ENCODE measurements at places on chromosomes 7 and 10.

- H3K4me3 ChIP-seq = no peak overlapping the region
- H3K4me1 ChIP-seq = peaks cover 2% of the 10 kb centered on the region
- H3K27me3 ChIP-seq = no peaks in the 10 kb centered on the region
- no peaks in the 10 kb centered on the region for H3K36me3 ChIP-seq
- DNase-seq = peak; percentile 9
These were observed 23.8 kb upstream of the GLCCI1 start for GRCh38 chr7:7944619-7945282.

GRCh38 chr7:94630855-94631254 is 25.1 kb downstream of the SGCE start:
- no peaks in the 10 kb centered on the region for H3K36me3 ChIP-seq
- H3K27ac ChIP-seq = no peak overlapping the region
- no peaks in the 10 kb centered on the region for H3K27me3 ChIP-seq
- H3K4me3 ChIP-seq = no peak overlapping the region
- no peaks in the 10 kb centered on the region for H3K4me1 ChIP-seq
- DNase-seq = no peak

DNA sequence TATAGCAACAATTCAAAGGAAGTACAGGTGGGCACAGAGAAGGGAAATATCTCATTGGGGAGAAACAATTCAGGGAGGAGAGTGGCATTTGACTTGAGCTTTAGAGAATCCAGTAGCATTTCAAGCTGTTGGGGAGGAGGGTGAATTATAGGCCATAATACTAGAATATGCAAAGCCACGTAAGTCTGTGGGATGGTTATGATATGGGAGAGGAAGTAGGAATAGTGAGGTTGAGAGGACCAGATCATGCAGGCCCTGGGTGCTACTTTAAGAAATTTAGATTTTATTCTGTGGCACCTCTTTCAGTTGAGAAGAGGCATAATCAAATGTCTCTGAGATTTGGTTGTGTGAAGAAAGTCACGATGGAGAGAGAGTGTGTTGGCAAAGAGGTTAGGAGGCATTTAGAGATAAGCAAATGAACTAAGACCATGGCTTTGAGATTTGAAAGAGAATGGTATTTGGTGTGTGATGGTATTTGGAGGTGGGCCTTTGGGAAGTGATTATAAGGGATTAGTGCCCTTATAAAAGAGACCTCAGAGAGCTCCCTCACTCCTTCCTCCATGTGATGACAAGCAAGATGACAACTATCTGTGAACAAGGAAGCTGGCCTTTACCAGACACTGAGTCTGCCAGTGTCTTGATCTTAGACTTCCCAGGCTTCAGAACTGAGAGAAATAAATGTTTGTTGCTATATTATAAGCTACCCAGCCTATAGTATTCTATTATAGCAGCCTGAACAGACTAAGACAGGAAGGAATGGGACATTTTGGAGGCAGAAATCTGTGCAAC is 15.1 kb downstream of the ADD3 start:
- peak; percentile 74 for DNase-seq
- H3K27me3 ChIP-seq = no peaks in the 10 kb centered on the region
- H3K36me3 ChIP-seq = no peaks in the 10 kb centered on the region
- no peak overlapping the region for H3K27ac ChIP-seq
- peaks cover 8% of the 10 kb centered on the region for H3K4me1 ChIP-seq

- no peaks in the 10 kb centered on the region for H3K36me3 ChIP-seq
- H3K27me3 ChIP-seq = no peaks in the 10 kb centered on the region
These were observed 120.3 kb downstream of the NRG3 start for GRCh38 chr10:81995254-81995653.

DNA sequence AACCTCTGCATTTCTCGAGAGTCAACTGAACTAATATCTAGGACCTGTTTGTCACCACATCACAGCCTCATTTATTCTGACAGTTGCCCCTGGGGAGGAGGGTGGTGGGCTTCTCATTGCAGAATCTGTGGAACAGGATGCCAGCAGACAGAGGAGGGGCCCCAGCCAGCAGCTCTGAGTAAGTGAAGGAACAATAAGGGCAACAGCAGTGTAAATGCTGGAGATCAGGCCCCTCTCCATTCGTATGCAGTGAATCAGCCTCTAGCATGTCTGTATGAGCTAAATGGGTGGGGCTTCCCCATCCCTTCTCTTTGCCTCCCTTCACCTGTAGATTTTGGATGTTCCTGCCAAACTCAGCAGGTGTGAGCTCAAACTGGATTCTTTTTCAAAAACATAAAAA is 7.7 kb upstream of the CPVL start:
- no peak overlapping the region for H3K4me3 ChIP-seq
- no peaks in the 10 kb centered on the region for H3K36me3 ChIP-seq
- no peak overlapping the region for H3K27ac ChIP-seq
- no peak for DNase-seq
- H3K27me3 ChIP-seq = no peaks in the 10 kb centered on the region

DNA sequence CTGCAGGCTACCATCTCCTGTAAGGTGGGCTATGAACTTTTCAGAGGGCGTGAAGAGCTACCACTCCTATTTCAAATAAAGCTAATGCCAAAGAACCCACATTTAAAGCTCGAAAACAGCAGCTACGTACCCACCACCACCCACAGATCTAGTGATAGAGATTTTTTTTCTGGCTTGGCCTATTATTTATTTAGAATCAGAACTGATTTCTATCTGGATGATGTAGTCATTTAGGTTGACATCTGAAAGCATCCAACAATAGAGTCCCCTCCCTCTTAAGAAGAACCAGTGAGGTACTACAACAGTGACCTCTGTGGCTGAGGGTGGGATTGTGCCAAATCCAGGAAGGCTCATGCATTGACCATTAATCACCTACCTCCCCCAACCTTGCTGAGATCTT is 113.8 kb upstream of the ADO start:
- no peak overlapping the region for H3K27ac ChIP-seq
- H3K4me1 ChIP-seq = peaks cover 4% of the 10 kb centered on the region
- peak; percentile 80 for DNase-seq

DNA sequence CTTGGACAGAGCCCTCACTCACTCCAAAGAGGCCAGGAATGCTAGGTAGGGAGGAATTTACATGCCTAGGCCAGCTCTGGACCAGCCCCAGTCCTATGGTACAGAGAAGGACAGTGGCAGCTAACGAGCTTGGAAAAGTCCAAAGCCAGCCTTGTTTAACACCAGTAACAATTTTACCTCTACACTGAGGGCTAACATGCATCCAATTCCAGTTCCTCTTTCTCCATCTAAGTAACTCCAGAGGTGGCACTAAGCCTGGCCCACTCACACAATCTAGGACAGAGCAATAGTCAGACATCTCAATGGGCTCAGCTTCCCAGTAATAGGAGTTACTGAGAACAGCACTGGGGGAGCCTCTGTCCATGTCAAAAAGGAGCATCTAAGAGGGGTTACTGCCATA is 5.7 kb upstream of the LCOR start:
- H3K36me3 ChIP-seq = no peaks in the 10 kb centered on the region
- H3K27me3 ChIP-seq = no peaks in the 10 kb centered on the region
- DNase-seq = no peak
- no peaks in the 10 kb centered on the region for H3K4me1 ChIP-seq

GRCh38 chr7:958221-959200 is 4.0 kb upstream of the ADAP1 start:
- H3K36me3 ChIP-seq = no peaks in the 10 kb centered on the region
- no peak for DNase-seq
- no peak overlapping the region for H3K4me3 ChIP-seq
- no peaks in the 10 kb centered on the region for H3K4me1 ChIP-seq
- peaks cover 3% of the 10 kb centered on the region for H3K27me3 ChIP-seq

- no peaks in the 10 kb centered on the region for H3K36me3 ChIP-seq
- DNase-seq = peak; percentile 22
- H3K4me3 ChIP-seq = no peak overlapping the region
These were observed 29.3 kb upstream of the CCL24 start for GRCh38 chr7:75842836-75843446.

DNA sequence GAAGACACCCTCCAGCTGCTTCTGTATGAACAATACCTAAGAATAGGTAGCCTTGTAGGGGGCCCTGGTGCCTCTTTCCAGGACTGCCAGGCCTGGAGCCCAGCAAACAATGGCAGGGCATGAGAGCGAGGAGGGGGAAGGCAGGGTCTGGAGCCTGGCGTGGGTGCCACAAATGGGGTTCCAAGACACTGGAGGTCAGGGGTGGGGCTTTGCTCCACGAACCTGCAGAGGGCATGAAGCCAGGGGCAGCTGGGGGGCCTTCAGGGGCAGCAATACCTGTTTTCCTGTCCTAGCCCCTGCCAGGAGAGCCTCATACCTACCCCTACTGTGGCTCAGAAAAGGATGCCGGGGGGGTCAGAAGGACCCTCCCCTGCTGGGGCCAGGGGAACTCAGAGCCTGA is 61.6 kb downstream of the SLC29A4 start:
- peaks cover 2% of the 10 kb centered on the region for H3K36me3 ChIP-seq
- no peak overlapping the region for H3K27ac ChIP-seq
- no peak for DNase-seq

- no peak overlapping the region for H3K27ac ChIP-seq
- no peaks in the 10 kb centered on the region for H3K4me1 ChIP-seq
- DNase-seq = no peak
- H3K36me3 ChIP-seq = no peaks in the 10 kb centered on the region
These were observed 57.5 kb downstream of the STK31 start for GRCh38 chr7:23767514-23767913.

DNA sequence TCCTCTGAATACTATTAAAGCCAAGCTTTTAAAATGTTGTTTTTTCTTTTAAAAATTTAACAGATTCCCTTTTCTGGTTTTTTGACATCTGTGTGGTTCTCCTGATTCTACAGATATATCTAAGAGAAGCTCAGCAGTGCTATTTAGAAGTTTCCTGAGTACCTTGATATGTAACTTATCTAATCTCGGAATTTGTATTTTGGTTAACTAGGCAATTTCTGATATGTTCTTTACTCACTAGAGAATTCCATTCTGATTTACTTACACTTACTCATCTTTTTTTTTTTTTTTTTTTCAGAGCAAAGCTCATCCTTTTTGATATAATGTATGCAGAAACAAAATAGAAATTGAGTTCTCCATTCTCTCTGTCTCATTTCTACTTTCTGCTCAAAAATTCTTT is 63.8 kb downstream of the PALS2 start:
- H3K4me1 ChIP-seq = no peaks in the 10 kb centered on the region
- no peak overlapping the region for H3K27ac ChIP-seq
- no peaks in the 10 kb centered on the region for H3K27me3 ChIP-seq
- no peak for DNase-seq
- no peak overlapping the region for H3K4me3 ChIP-seq

DNA sequence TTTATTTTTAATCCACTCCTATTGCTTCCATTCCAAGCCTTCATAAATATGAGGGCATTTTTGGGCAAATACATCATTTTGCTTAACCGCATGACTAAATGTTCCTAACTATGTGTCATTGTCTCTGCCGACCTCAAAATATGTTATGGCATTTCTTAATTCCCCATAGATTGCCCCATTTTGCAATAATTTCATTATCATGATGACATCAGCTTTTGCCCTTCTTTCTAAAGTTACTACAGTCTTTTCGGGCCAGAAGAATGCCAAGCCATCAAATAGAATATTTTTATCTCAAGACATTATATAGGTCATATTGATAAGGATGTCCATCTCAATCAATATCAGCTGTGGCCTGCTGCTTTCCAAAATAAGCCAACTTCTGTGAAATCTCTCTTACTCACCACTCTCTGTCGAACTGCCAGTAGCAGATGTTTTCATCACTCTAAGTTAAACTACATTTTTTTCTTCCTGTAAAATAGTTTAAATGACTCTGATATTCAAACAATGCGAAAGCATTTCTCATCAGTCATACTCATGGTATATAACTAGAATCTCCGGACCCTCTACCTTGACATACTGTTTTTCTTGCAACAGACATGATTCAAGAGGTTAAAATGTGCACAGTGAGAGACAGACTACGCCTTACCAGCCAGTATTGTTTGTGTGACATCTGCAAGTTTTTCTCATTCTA is 1254.6 kb upstream of the CELF2 start:
- no peak overlapping the region for H3K4me3 ChIP-seq
- no peaks in the 10 kb centered on the region for H3K4me1 ChIP-seq
- H3K27ac ChIP-seq = no peak overlapping the region
- no peak for DNase-seq
- no peaks in the 10 kb centered on the region for H3K36me3 ChIP-seq
- no peaks in the 10 kb centered on the region for H3K27me3 ChIP-seq

DNA sequence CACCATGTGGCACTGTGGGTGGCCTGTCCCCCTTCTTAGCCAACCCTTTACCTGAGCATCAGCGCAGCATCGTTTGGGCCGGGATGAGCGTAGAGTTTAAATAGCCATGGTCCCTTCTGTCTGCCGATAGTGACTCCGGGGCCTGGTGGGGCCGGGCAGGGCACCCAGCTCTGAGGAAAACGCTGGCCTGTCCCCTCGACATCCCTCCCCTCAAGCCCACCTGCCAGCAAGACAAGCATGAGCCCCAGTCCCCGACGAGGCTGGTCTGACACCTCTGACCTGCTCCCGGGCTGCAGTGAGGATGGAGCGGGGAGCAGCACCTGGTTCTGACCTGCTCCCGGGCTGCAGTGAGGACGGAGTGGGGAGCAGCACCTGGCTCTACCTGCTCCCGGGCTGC is 31.1 kb upstream of the CNPY1 start:
- H3K27ac ChIP-seq = no peak overlapping the region
- no peaks in the 10 kb centered on the region for H3K27me3 ChIP-seq
- DNase-seq = no peak
- no peaks in the 10 kb centered on the region for H3K4me1 ChIP-seq
- H3K4me3 ChIP-seq = no peak overlapping the region

DNA sequence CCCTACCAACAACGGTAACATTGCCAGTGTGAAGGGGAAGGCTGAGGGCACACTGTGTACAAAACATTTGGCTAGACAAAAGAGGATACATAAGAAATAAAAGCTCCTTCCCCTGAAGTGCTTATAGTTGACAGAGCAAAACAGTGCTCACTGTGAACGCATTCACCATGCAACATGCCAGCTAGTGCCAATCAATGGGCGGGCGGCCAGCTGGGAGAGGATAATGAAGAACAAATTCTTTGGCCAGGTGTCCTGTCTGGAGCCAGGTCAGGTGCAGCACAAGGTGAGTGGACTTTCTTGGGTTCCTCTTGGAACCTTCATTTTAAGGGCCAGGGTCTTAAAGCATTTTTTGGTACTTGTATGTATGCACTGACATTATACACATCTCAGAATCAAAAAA is 106.1 kb downstream of the ICA1 start:
- no peak for DNase-seq
- H3K4me1 ChIP-seq = no peaks in the 10 kb centered on the region
- H3K27me3 ChIP-seq = no peaks in the 10 kb centered on the region
- no peak overlapping the region for H3K4me3 ChIP-seq

DNA sequence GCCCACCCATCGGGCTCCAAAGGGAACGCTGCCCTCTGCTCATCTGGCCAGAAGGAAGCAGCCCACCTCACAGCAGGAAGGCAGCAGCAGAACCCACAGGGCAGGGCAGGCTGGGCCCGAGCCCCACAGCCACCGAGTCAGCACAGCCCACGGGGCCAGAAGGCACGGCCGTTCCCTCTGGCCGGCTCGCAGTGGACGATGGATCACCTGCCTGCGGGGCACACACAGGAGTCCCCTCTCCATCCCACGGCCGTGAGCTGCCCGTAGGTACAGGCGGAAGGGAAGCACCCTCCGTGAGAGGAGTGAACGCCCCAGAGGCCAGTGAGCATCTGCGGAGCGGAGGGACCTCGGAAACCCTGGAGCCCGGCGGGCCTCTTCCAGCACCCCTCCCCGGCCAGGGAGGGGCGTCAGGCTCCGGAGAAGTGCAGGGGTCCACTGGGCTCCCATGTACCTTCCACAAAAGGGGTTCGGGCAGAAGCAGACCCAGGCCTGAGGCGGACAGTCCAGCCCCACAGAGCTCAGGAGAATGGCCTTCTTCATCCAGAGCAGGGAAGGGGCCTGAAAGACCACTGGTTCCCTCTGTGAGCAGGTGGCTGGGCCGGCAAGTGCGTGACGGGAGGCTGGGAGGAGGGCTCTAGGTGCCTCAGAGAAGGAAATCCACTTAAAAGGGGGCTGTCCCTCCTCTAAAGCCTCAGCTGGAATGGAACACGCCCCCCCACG is 11.7 kb downstream of the NUDT1 start:
- DNase-seq = no peak
- no peak overlapping the region for H3K27ac ChIP-seq
- no peaks in the 10 kb centered on the region for H3K36me3 ChIP-seq
- H3K4me3 ChIP-seq = no peak overlapping the region
